ENCODE measurements at places on chromosomes 1 and 21. TPM values are rescaled to one million over a fixed set of nuclear protein-coding genes. Genes with fewer than 3 reads are reported as not detected.

DNA sequence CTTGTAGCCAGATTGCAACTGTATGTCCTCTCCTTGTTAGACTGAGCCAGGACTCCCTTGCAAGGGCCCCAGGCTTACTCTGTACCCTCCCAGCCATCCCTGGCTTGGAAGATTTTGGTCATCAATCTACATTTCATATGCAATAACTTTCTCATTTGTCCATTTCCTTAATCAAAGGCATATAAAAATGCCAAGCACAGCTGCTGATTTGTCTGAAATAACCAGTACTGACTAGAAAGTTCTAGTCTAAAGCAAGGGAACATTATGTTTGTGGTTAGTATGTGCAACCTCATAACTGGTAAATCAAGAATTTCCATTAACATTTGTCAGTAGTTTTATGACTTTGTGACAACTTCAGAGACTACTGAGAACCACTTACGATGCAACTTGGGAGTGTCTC is 370.2 kb downstream of the ST6GALNAC3 start:
- H3K36me3 ChIP-seq, result no peaks in the 10 kb centered on the region
- no peak for DNase-seq
- no peaks in the 10 kb centered on the region for H3K27me3 ChIP-seq
- H3K4me1 ChIP-seq, result peaks cover 8% of the 10 kb centered on the region
- no peak overlapping the region for H3K4me3 ChIP-seq

GRCh38 chr1:85019994-85020393 is 23.1 kb upstream of the MCOLN2 start:
- no peaks in the 10 kb centered on the region for H3K27me3 ChIP-seq
- H3K27ac ChIP-seq, result no peak overlapping the region
- no peak for DNase-seq
- no peak overlapping the region for H3K4me3 ChIP-seq
- no peaks in the 10 kb centered on the region for H3K36me3 ChIP-seq

DNA sequence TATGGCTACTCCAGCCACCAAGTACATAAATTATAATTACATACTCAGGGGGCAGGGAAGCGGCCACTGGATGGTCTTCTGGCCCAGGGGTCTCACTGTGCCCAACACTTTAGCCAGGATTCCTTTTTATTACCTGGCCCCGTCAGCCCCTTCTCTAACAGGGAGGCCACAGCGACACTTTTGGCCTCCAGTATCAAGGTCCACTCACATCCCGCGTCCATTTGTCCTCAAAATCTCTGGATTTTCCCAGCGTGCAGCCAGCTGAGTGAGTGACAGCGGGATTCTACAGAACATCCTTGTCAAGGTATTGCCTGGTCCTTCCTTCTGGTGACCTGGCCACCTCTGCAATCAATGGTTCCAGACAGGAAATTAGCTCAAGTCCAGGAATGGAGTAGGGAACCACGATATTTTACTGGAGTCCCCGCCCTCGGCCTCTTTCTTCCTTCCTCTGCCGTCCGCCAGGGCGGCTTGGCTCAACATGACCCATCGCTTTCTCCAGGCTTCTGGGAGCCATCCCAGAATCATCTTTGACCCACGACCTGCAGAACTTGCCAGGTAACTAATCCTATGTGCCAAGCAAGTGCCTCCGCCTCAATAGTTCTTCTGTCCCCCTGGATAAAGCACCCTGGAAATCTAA is 2.7 kb upstream of the COL6A2 start:
- no peak overlapping the region for H3K27ac ChIP-seq
- H3K4me1 ChIP-seq, result no peaks in the 10 kb centered on the region
- H3K36me3 ChIP-seq, result no peaks in the 10 kb centered on the region

C8A gene
- total RNA-seq, result not detected

GJA9 gene
- not detected for total RNA-seq

ICOSLG gene
- total RNA-seq, result 2.4 TPM

Measured in activated CD4-positive, alpha-beta memory T cell treated with anti-CD3 and anti-CD28 coated beads for 36 hours (primary cell).